ENCODE measurements at places on chromosomes 1 and 21. TPM values are rescaled to one million over a fixed set of nuclear protein-coding genes. Genes with fewer than 3 reads are reported as not detected.

GRCh38 chr21:32889596-32889995 lies 118.0 kb upstream of the PAXBP1 start:
- no peaks in the 10 kb centered on the region for H3K36me3 ChIP-seq
- DNase-seq, result no peak
- no peak overlapping the region for H3K4me3 ChIP-seq
- no peaks in the 10 kb centered on the region for H3K4me1 ChIP-seq
- no peak overlapping the region for H3K27ac ChIP-seq

- H3K27me3 ChIP-seq, result no peaks in the 10 kb centered on the region
- no peak overlapping the region for H3K27ac ChIP-seq
- H3K4me3 ChIP-seq, result no peak overlapping the region
Observed at GRCh38 chr1:1826356-1827088, 48.3 kb upstream of the NADK start.

GRCh38 chr21:43313939-43314405 lies 113.0 kb downstream of the SIK1 start:
- no peaks in the 10 kb centered on the region for H3K27me3 ChIP-seq
- H3K4me3 ChIP-seq, result no peak overlapping the region
- DNase-seq, result no peak
- H3K27ac ChIP-seq, result no peak overlapping the region
- no peaks in the 10 kb centered on the region for H3K36me3 ChIP-seq
- H3K4me1 ChIP-seq, result peaks cover 10% of the 10 kb centered on the region

GRCh38 chr1:67058761-67059160 lies 4.8 kb upstream of the SLC35D1 start:
- peaks cover 6% of the 10 kb centered on the region for H3K4me1 ChIP-seq
- DNase-seq, result no peak
- no peak overlapping the region for H3K4me3 ChIP-seq
- no peaks in the 10 kb centered on the region for H3K36me3 ChIP-seq
- H3K27me3 ChIP-seq, result no peaks in the 10 kb centered on the region
- no peak overlapping the region for H3K27ac ChIP-seq

- no peaks in the 10 kb centered on the region for H3K4me1 ChIP-seq
- no peaks in the 10 kb centered on the region for H3K36me3 ChIP-seq
- DNase-seq, result no peak
- no peak overlapping the region for H3K4me3 ChIP-seq
- no peak overlapping the region for H3K27ac ChIP-seq
- no peaks in the 10 kb centered on the region for H3K27me3 ChIP-seq
Observed at GRCh38 chr1:41572224-41572623, 87.7 kb upstream of the EDN2 start.

DNA sequence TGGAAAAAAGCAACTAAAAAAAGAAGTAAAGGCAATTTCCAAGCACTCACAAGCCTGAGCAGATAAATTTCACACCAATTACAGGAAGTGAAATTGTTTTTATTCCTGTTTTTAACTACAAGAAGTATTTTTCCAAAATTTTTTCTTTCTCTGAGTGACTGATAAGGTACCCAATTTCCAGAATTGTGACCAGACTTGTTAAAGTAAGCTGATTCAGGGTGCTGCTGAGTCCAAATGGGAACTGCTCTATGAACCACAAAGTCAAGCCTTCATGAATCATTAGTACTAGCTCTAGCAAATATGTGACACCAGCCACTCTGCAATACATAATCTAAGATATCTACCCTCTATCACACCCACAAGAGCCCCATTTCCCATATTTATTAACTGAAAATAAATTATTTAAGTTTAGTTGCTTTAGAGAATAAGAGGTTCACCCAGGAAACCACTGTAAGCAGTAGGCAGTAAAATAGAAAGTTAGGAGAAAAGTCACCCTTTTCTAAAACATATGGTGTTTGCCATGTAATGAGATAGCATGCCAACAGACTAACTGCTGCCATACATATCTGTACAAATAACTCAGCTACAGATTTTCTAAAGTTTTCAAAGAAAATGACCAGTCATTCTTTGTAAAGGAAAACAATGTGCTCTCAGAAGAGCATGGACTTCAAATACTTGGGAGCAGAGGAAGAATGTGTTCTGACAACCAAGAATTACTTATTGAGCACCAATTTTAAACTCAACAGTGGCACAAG lies 43.1 kb upstream of the TNFSF18 start:
- no peak overlapping the region for H3K27ac ChIP-seq
- H3K36me3 ChIP-seq, result no peaks in the 10 kb centered on the region
- no peaks in the 10 kb centered on the region for H3K27me3 ChIP-seq

DNA sequence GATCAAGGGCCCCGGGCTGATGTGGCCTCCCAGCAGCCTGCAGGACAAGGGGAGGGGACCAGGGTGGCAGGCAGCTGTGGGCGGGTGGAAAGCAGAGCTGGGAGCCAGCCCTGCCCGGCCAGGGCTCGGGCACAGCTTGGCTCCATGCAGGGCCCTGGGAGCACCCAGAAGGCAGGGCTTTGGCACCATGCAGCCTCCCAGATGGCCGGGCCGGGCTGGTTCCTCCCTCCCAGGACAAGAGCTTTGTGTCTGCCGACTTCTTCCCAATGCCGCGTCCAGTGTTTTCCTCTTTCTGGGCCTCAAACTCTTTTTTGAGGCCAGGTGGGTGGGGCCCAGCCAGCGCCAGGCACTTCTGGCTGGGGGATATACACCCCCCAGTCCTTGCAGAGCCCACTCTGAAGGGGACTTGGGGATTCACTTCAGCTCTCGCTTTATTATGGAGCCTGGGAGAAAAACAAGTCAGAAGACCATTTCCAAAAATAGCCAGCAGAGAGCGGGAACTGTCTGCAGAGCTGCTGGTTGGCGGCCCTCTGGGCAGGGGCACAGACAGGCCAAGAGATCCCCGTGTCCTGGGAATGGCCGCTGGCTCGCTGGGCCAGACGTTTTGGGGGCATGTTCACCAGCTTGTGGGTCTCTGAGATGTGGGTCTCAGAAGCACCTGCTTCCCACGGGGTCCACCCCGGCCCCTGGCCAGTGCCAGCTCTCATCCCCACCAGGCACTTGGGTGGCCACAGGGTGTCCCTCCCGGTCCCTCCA lies 103.8 kb upstream of the ARHGEF16 start:
- no peak for DNase-seq
- no peaks in the 10 kb centered on the region for H3K36me3 ChIP-seq
- no peaks in the 10 kb centered on the region for H3K27me3 ChIP-seq
- peak overlapping the region; percentile 92 for H3K27ac ChIP-seq

DNA sequence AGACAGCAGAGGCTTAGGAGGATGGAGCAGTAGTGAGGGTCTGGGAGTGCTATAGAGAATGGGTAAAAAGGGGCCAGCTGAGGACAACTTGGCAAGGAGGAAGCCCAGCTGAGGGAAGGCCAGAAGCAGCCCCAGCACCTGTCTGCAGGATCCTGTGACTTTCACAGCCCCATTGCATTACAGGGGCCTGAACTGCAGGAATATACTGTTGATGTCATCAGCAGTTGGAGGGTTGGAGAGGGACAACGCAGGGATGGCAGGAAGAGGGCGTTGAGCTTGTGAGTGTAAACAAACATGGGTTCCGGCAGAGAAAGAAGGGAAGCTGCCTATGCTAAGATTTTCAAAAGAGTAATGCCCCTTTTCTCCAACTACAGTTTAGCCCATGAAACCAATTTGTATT lies 628.5 kb downstream of the SMYD3 start:
- H3K36me3 ChIP-seq, result no peaks in the 10 kb centered on the region
- no peak for DNase-seq
- H3K27me3 ChIP-seq, result no peaks in the 10 kb centered on the region
- peaks cover 10% of the 10 kb centered on the region for H3K4me1 ChIP-seq
- no peak overlapping the region for H3K27ac ChIP-seq

- DNase-seq, result no peak
- H3K4me3 ChIP-seq, result no peak overlapping the region
- H3K27ac ChIP-seq, result no peak overlapping the region
Observed at GRCh38 chr1:57101209-57101608, 135.4 kb upstream of the C8B start.

- H3K4me3 ChIP-seq, result no peak overlapping the region
- H3K36me3 ChIP-seq, result peaks cover 4% of the 10 kb centered on the region
- no peak overlapping the region for H3K27ac ChIP-seq
- no peak for DNase-seq
Observed at GRCh38 chr1:232477728-232478127, 152.2 kb downstream of the SIPA1L2 start.

DNA sequence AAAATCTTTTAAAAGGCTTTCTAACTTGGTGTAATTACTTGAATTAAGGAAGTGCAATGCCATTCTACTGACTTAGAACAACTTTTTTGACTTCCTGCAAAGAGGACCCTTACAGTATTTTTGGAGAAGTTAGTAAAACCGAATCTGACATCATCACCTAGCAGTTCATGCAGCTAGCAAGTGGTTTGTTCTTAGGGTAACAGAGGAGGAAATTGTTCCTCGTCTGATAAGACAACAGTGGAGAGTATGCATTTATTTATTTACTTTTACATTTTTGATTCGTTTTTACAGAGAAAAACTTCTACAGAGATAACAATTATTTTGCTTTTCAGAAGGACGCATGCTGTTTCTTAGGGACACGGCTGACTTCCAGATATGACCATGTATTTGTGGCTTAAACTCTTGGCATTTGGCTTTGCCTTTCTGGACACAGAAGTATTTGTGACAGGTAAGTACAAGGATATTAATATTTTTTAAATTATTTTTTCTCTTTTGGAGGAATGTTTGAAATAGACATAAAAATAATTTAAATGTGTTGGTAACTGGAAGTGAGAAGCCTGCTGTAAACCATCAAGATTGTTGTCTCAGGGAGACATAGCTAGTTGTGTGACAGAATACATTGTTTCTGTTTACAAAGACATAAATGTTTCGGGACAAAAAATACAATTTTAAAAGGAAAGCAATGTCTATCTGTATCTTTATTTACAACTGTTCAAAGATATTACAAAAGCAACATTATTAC lies at the start of gene PTPRC:
PTPRC (plus strand) TSS at position 147 of the 742 bp plus-strand sequence; CDS start at position 376, 229 bp downstream.
- peak within 1 kb of the TSS; percentile 11 for H3K4me3 ChIP-seq
- DNase-seq, result no peak
- no peaks in the 10 kb centered on the region for H3K27me3 ChIP-seq
- H3K4me1 ChIP-seq, result no peaks in the 10 kb centered on the region
- no peaks in the 10 kb centered on the region for H3K36me3 ChIP-seq

GRCh38 chr1:94539496-94539895 lies 2.1 kb downstream of the F3 start:
- no peak for DNase-seq
- H3K27ac ChIP-seq, result peak overlapping the region; percentile 91
- no peaks in the 10 kb centered on the region for H3K27me3 ChIP-seq
- peaks cover 6% of the 10 kb centered on the region for H3K4me1 ChIP-seq

- no peak for DNase-seq
- H3K4me3 ChIP-seq, result no peak overlapping the region
- no peaks in the 10 kb centered on the region for H3K36me3 ChIP-seq
- no peaks in the 10 kb centered on the region for H3K27me3 ChIP-seq
Observed at GRCh38 chr1:21184276-21184675, 7.6 kb upstream of the EIF4G3 start.

GRCh38 chr21:36883532-36884486 lies 82.7 kb downstream of the HLCS start:
- H3K27me3 ChIP-seq, result no peaks in the 10 kb centered on the region
- no peak for DNase-seq
- H3K27ac ChIP-seq, result no peak overlapping the region
- no peaks in the 10 kb centered on the region for H3K4me1 ChIP-seq
- no peak overlapping the region for H3K4me3 ChIP-seq

DNA sequence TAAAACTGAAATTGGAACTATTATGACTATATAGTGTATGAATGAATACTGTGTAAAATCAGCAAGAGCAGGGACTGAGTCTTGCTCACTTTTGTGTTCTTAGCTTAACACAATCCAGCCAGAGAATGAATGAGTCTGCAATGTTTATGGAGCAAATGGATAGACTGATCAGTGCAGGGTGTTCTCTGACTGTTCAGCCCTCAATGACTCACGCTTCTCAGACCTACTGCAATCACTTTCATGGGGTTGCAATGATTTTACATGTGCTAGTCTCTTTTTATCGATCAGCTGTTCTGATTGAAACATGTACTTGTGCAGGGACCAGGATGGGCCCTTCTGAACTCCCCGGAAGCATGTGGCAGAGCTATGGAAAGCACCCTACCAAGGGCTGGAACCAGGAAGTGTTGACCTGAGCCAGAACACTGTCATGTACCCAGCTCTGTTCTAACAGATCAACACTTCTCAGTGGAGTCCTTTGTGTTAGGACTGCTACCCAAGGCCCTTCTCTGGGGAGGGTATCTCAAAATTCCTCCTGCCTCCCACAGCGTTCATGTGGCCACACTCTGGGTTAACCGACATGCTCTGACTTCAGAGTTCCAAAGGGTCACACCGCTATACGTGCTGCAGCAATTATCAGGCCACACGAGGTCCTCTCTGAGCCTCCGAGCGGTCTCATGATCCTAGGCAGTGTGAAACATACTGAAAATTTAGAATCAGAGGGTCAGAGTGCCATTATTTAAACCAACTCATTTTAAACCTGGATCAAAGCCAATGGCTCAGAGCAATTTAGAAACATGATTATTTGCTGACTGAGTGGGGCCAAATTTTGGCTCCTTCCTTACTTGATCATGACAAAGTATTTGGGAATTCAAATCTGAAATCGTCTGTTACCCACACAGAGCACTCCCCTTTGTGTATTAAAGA lies 35.2 kb downstream of the GRIK1 start:
- DNase-seq, result no peak
- no peaks in the 10 kb centered on the region for H3K27me3 ChIP-seq
- H3K4me3 ChIP-seq, result no peak overlapping the region
- no peaks in the 10 kb centered on the region for H3K4me1 ChIP-seq
- no peak overlapping the region for H3K27ac ChIP-seq

DNA sequence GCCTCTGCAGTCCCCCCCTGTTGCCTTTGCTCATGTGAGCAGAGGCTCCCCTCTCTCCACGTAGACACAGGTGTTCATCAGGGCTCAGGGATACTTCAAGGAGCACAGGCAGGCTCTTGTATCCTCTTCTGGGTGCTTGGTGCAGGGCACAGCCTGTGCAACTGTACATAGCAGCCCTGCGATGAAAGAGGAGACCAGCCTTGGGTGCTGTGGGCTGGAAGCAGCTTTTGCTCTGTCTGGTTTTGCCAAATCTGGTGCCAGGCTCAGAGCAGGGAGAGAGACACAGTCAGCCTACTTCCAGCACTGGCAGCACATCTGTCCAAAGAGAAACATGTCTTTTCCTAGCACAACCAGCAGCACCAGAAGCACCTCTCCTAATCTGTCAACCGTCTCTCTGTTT lies 132.1 kb downstream of the ETS2 start:
- no peak overlapping the region for H3K4me3 ChIP-seq
- H3K36me3 ChIP-seq, result no peaks in the 10 kb centered on the region
- DNase-seq, result no peak
- H3K4me1 ChIP-seq, result no peaks in the 10 kb centered on the region
- H3K27me3 ChIP-seq, result no peaks in the 10 kb centered on the region

DNA sequence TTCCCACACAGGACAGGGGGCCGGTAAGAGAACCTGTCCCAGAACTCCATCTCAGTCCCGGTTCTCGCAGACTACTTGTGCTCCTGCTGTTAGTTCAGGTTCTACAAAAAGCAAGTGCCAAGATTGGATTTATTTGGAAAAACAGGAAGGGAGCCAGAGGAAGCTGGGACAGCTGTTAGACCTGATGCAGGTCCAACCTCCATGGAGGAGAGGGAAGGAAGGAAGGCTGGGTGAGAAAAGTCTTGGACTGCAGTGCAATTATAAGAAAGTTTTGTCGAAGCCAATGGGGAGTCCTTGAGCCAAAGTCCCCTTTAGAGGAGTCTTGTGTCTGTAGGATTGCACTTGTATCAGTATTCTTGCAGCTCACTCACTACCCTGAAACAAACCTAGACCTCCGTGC lies 191.2 kb downstream of the GREM2 start:
- H3K36me3 ChIP-seq, result no peaks in the 10 kb centered on the region
- no peak overlapping the region for H3K27ac ChIP-seq
- DNase-seq, result no peak
- H3K4me1 ChIP-seq, result peaks cover 5% of the 10 kb centered on the region
- no peaks in the 10 kb centered on the region for H3K27me3 ChIP-seq

The AP4B1 gene
- 23.2 TPM for total RNA-seq

The CYP2J2 gene
- 21.7 TPM for total RNA-seq

The WDR77 gene
- total RNA-seq, result 46.0 TPM

The HCN3 gene
- total RNA-seq, result 13.0 TPM

The MPZ gene
- 1.6 TPM for total RNA-seq

The SCAF4 gene
- 30.2 TPM for total RNA-seq

All from transverse colon (tissue), 4 donors.